T-helper 22 cell (primary cell): ENCODE measurements at places on chromosomes 7 and 10.

- no peak for DNase-seq
These were observed 280.2 kb upstream of the PHYHIPL start for GRCh38 chr10:58896229-58896628.

GRCh38 chr7:108480311-108480710, 24.1 kb upstream of the NRCAM start:
- DNase-seq = no peak

GRCh38 chr10:97644936-97645335, 4.5 kb downstream of the PI4K2A start:
- DNase-seq = no peak

GRCh38 chr10:49512121-49512809, 26.7 kb downstream of the ERCC6 start:
- DNase-seq = no peak

GRCh38 chr7:4818000-4818794, 42.8 kb downstream of the AP5Z1 start:
- DNase-seq = no peak

DNA sequence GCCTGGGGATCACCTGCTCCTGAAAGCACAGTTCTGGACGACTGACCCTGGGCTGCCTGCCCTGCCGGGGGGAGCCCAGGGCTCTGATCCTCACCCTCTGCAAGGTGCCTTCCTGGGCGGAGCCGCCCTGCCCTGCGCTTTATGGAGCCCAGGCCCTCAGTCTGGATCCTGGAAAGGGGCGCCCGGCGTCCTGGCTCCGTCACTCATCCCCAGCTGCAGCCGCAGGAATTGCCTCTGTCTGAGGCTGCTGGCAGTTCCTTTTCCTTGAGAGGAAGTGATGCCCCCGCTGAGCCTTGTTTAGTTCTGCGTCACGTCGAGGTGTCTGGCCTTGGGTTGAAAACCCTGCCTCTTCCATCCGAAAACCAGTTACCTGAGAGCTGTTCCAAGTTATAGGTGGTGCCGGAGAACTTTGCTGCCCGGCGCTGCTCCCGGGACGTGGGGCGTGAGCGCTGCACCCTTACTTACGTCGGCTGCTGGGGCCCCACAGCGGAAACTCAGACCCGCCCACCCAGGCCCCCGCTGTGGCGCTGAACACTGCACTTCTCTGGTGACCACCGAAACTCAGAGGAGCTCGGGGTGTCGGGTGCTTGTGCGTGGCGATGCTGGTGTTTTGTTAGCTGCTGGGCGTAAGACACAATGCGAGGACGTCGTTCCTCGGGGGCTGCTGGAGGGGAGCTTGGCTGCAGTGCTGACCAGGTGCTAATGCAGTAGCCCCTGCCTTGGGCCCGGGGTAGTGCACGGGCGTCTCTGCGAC, 5.4 kb downstream of the MAFK start:
- DNase-seq = no peak

- no peak for DNase-seq
These were observed 234.8 kb downstream of the PHTF2 start for GRCh38 chr7:78033410-78033809.

DNA sequence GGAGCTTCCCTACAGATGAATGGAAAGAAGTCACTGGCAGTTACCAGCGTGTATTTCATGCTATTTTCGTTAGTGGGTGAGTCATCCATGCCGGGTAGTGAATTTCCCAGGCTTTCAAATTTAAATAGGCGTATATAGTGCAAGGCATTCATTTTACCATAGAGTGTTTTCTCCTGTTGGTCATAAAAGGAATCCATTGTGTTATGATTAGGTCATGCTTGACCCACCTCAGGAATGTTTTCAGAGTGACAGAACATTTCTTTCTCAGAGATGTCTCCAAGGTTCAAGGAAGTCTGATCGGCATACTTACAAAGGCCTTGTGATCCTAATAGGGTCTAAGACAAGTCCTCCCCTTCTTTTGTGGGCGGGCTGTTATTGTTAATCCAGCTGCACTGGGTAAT, 110.7 kb downstream of the AKR1D1 start:
- no peak for DNase-seq
